Activated CD4-positive, alpha-beta memory T cell treated with anti-CD3 and anti-CD28 coated beads, Interleukin-2, amount 10 ng/mL, durations not matched to agents 7 days and 5 days (primary cell): ENCODE measurements at places on chromosomes 2 and 18. TPM values are rescaled to one million over a fixed set of nuclear protein-coding genes. Genes with fewer than 3 reads are reported as not detected.

The RESP18 gene
- not detected for total RNA-seq

The SERPINB13 gene
- total RNA-seq: not detected

The SP140 gene
- 137 TPM for total RNA-seq

The CLEC4F gene
- not detected for total RNA-seq

The GKN2 gene
- not detected for total RNA-seq

The BOLL gene
- not detected for total RNA-seq

The ESPNL gene
- 0.05 TPM for total RNA-seq

The AFG3L2 gene
- 31.9 TPM for total RNA-seq

The AP1S3 gene
- 6.4 TPM for total RNA-seq
